ENCODE measurements at places on chromosomes 6 and 20.

GRCh38 chr6:111737065-111737521 lies 131.4 kb upstream of the TRAF3IP2 start:
- DNase-seq: no peak

GRCh38 chr20:9409981-9410380 lies 104.4 kb upstream of the LAMP5 start:
- DNase-seq: no peak

DNA sequence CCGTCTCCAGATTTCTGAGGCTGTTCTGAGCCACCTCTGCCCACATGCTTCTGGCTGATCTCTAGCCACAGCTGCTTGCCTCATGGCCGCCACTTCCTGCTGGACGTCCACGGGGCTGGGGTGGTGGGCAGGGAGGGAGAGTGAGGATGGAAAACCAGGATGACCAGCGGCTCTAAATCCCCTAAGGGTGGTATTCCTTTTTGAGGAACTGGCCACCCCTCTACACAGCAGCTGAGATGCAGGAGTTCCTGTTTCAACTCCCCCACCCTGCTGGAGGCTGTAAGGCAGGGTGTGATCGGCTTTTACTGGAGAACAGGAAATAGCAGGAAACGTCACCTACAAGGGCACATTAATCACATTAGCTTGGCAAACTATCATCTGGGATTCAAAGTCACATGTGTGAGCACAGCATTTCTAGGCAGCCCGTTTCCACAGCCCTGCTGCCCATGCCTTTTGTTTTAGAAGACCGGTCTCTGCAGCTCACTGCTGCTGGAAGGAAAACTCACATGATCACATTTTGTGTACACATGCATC lies 181.6 kb upstream of the ECI2 start:
- no peak for DNase-seq

DNA sequence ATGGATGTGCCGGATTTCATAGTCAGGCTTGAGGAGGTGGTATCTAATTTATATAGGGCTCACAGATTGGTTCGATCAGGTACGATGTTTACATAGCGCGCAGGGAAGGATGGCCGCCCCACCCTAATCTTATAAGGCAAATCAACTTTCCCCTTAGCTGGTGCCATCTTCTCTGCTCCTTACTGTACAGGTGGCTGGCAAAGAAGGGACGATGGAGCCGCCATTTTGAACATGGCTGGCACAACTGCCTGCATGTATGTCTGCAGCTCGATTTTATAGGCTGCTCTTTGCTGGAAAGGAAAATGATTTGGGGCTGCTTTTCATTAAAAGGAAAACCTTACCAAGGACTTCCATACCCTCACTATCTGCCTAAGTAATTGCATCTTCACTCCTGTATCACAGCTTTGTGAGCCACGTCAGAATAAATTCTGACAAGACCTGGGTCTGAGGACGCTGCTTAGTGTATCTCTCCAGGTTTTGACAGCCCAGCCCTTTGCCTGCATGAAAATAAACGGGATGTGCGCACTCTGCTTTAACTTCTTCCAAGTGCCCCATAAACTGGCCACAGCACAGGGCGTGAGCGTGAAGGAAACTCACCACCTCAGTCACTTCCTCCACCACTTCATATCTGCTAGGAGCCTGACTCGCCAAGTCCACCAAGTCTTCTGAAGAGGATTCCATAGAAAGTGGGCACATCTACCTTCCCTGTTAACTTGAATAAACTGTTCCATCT lies 109.4 kb upstream of the ARMC2 start:
- DNase-seq: no peak

GRCh38 chr20:38404016-38404415 lies 31.1 kb downstream of the SNHG17 start:
- DNase-seq: no peak

Measured in stimulated activated CD4-positive, alpha-beta T cell treated with anti-CD3 and anti-CD28 coated beads, TNF-alpha, amount 100 ng/mL, for 1 hour (primary cell).